ENCODE measurements at places on chromosomes 11 and 22. TPM values are rescaled to one million over a fixed set of nuclear protein-coding genes. Genes with fewer than 3 reads are reported as not detected.

MRGPRE gene
- 0.17 TPM for total RNA-seq

ZNF74 gene
- 6.9 TPM for total RNA-seq

MAJIN gene
- total RNA-seq = not detected

IFITM10 gene
- total RNA-seq = 1.0 TPM

CST6 gene
- total RNA-seq = not detected

ZC3H12C gene
- 3.8 TPM for total RNA-seq

TLCD5 gene
- total RNA-seq = 4.9 TPM

SLC22A6 gene
- not detected for total RNA-seq

OR5P2 gene
- not detected for total RNA-seq

NAALAD2 gene
- total RNA-seq = not detected

TRPC6 gene
- 1.4 TPM for total RNA-seq

KRTAP5-7 gene
- total RNA-seq = not detected

TFIP11 gene
- 22.2 TPM for total RNA-seq

RAB3IL1 gene
- total RNA-seq = 12.8 TPM

MMP12 gene
- not detected for total RNA-seq
